T-cell (primary cell): ENCODE measurements at places on chromosomes 2 and 18.

DNA sequence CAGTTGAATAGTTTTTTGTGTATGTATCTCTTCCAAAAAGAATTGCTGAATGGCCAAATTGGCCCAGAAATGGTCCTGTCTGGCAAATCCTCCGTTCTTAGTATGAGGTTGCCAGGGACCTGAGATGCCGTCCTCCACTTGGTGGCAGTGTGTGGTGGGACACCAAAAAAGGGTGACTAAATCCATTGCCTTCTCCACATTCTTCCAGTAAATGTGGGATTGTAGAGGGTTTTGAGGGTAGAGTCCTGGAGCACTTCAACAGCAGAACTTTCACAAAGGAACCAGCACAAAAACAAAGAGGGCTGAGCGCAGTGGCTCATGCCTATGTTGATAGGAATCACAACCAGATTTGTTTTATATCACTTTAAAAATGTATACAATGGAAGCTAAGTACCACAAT is 199.9 kb downstream of the BCL2 start:
- no peak for DNase-seq

DNA sequence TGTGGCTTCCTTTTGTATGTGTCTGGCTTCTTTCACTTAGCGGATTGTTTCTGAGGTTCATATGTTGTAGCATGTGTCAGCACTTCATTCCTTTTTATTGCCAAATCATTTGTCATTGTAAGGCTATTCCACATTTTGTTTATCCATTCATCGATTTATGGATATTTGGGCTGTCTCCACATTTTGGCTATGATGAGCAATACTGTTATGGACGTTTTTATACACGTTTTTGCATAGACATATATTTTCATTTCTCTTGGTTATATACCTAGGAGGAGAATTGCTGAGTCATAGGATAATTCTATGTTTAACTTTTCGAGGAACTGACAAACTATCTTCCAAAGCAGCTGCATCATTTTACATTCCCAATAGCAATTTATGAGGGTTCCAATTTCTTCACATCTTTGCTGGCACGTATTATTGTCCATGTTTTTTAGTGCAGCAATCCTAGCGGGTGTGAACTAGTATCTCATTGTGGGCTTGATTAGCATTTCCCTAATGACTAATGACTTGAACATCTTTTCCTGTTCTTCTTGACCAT is 48.1 kb upstream of the TBC1D8 start:
- DNase-seq: no peak

DNA sequence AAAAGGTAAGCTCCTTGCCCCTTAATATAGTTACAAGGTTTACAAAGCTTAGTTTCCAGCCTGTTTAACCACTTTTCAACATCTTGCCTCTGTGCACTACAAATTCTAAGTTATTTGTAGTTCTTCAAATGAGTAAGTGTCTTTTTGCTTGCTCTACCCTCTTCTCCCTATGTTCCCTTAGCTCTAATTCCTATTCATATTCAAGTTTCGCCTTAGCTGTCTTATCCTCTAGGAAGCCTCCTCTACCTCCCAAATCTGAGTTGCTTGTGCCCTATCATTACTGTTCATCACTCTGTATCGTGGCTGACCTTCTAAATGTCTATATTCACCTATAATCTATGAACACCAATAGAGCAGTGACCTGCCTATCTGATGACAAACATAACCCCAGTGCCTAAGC is 25.3 kb downstream of the NRXN1 start:
- DNase-seq: no peak

DNA sequence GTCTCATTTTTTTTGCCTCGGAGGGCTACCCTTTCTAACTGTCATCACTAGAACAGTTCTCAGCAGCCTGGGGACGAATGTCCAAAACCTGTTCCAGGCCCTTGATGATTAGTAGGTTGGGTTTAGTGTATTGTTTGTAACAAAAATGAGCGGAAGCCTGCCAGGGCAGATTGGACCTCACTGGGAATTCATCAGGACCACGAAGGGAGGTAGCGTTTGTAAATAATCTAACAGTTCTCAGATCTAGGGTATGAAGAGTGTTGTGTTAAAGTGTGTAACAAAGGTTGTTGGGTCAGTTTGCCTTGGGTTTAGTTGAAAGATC is 799 bp downstream of the CEP68 start:
- DNase-seq: no peak

GRCh38 chr2:9375857-9376428 is 47.4 kb downstream of the ITGB1BP1 start:
- no peak for DNase-seq

- DNase-seq: no peak
Measured at GRCh38 chr2:145356056-145356455, 836.1 kb upstream of the ZEB2 start.

- no peak for DNase-seq
Measured at GRCh38 chr2:194380011-194380410, 1277.0 kb upstream of the SLC39A10 start.

DNA sequence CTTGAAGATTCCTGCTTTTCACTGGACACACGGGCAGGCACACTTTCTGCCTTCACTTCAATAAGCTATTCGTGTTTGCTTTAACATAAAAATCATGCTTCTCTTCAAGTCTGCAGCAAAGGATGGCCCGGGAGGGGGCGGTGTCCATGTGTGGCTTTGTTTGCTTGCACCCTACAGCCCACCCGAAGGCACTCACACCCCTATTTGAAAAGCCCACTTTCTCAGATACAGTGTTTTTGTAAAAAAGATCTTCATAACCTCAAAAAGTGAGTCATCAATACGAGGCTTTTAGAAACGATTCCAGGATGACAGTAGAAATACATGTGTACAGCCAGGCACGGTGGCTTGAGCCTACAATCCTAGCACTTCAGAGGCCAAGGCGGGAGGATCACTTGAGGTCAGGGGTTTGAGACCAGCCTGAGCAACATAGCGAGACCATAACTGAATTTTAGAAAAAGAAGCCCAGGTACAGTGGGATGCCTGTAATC is 36.5 kb upstream of the HPCAL1 start:
- DNase-seq: no peak

GRCh38 chr2:37809525-37809924 is 115.6 kb upstream of the RMDN2 start:
- DNase-seq: peak; percentile 8

- DNase-seq: no peak
Measured at GRCh38 chr2:102340778-102341177, 14.8 kb upstream of the IL18R1 start.

GRCh38 chr2:149908726-149909683 is 321.4 kb upstream of the MMADHC start:
- no peak for DNase-seq

DNA sequence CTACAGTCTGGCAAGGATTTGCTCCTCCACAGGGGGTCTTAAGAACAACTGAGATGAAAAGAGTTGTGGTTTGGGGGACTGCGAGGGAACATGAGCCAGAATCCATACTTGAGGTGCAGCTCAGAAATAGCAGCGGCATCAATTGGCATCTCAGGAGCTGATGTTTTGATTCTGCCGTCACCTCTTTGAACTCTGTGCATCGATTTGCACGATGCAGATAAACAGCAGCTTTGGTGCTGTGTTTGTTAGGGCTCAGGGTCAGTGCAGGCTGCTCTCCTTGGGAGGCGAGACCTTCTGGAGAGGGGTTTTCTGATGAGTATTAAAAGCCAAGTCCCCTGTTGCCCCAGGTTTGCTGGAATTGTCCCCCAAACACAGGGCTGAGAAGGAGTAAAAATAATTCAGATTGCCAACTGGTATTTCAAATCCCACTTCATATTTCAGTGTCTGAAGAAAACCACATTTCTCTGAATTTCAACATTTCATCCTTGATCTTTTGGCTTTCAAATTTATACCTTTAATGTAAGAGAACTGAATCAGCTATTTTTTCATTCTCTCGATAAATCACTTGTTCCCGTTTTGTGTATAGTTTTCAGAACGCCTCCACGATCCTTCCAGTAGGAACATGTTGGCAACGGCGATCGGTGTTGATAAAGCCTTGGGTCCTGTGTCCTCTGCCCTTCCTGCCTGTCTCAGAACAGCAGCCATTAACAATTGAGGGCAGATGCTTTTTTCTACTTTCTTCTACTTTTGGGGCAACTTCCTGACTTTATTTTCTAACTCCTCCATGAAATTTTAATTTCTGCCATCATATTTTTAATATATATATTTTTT is 65.0 kb downstream of the RAB31 start:
- no peak for DNase-seq

DNA sequence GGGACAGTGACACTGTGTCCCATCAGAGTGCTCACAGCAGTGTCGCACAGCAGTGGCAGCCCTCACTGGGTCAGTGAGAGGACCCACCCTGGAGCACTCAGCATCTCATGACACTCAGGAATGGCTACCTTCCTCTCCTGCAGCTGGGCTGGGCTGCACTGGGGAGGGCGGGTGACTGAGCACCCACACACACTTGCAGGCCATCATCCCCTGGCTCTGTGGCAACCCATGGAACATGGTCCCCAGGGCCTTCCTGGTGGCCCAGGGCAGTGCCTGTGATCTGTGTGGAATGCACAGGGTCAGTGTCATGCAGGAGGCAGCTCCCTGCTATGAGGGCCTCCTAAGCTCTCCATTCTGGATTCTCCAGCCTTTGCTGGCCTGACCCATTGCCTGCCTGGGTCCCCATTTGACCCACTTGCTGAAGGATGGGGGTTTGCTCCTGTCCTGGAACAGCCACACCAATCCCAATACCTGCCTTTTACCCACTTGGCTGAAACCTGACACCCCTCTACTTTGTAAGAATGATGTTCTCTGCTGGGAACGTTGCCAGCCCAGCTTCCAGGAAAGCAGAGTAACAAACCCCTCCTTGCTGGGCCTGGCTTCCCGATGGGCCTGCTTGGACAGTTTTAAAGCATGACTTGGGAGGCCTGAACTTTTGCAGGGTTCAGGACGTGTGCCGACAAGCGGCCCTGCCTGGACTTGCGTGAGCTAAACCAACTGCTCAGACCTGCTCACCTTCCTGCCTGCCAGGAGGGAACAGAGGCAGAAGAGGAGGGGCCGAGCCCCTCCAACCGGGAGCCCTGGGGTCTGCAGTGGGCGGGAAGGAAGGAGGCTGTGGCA is 13.7 kb downstream of the HS6ST1 start:
- DNase-seq: no peak

DNA sequence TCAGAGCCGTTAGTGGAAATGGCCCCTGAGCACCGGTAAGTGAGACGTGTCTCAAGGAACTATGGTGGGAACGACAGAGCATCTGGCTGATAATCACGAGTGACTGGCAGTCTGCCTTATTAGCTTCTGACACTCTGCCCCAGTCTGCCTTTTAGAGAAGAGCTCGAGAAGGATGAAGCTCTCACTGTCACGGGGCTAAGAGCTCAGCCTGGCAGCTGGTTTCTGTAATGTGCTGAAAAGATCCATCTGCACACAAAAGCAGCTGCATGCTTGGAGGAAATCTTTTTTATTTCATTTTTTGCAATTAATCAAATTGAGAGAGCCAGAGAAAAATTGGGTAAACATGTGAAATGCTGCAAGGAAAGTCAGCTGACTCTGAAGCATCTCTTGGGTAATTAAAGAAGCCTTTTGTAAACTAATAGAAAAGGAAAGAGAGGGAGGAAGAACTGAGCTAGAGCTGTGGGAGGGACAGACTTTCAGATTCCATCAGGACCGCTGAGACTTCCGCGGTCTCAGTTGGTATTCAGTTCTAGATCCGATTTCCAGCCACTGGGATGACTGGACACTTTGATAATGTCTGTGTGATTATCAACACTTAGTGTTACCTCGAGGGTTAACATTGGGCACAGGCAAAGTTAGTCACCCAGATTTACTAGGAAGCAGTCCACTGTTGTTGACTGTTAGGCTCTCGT is 24.4 kb downstream of the MBP start:
- DNase-seq: no peak

DNA sequence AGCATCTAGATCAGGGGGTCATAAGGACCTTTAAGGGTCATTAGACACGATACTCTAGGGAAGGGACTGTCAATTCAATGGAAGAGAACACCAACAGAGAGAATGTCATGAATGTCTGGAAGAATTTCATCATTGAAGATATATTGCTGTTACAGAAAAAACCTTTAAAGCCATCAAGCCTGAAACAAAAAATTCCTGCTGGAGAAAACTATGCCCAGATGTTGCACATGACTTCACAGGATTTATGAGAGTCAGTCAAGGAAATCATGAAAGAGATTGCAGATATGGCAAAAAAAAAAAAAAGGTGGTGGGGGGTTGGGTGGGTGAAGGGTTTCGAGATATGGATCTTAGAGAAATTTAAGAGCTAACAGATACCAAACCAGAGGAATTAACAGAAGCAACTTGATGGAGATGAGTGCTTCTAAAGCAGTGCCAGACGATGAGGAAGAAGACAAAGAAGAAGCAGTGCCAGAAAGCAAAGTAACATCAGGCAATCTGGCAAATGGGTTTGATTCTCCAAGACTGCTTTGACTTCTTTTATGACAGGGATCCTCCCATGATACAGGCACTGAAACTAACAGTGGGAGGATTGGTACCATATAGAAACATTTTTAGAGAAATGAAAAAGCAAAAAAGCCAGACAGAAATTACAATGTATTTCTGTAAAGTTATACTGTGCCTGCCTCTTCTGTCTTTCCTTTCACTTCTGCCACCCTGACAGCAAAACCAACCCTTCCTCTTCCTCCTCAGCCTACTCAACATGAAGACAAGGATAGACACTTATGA is 28.5 kb downstream of the MAP4K3 start:
- no peak for DNase-seq
